Calu3 (cell line): ENCODE measurements at places on chromosomes 4 and X. TPM values are rescaled to one million over a fixed set of nuclear protein-coding genes. Genes with fewer than 3 reads are reported as not detected.

DNA sequence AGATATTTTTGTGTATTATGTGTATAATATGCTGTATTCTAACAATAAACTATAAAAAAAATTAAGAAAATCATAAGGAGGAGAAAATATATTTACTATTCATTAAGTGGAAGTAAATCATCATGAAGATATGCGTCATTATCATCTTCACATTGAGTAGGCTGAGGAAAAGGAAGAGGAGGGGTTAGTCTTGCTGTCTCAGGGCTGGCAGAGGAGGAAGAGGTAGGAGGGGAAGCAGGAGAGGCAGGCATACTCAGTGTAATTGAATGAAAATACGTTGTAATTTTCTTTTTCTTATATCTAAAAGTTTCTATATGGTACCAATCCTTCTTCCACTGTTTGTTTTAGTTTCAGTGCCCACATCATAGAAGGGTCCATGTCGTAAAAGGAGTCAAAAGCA, 9.8 kb upstream of the TMEM185A start:
- H3K4me1 ChIP-seq = no peaks in the 10 kb centered on the region
- no peak overlapping the region for H3K27ac ChIP-seq
- H3K36me3 ChIP-seq = no peaks in the 10 kb centered on the region
- DNase-seq = no peak
- no peak overlapping the region for H3K4me3 ChIP-seq

- peak overlapping the region; percentile 53 for H3K27ac ChIP-seq
- H3K4me3 ChIP-seq = peak overlapping the region; percentile 29
- peaks cover 23% of the 10 kb centered on the region for H3K36me3 ChIP-seq
- H3K4me1 ChIP-seq = peaks cover 49% of the 10 kb centered on the region
- DNase-seq = no peak
These were observed 8.2 kb downstream of the MID1 start for GRCh38 chrX:10612215-10612614.

DNA sequence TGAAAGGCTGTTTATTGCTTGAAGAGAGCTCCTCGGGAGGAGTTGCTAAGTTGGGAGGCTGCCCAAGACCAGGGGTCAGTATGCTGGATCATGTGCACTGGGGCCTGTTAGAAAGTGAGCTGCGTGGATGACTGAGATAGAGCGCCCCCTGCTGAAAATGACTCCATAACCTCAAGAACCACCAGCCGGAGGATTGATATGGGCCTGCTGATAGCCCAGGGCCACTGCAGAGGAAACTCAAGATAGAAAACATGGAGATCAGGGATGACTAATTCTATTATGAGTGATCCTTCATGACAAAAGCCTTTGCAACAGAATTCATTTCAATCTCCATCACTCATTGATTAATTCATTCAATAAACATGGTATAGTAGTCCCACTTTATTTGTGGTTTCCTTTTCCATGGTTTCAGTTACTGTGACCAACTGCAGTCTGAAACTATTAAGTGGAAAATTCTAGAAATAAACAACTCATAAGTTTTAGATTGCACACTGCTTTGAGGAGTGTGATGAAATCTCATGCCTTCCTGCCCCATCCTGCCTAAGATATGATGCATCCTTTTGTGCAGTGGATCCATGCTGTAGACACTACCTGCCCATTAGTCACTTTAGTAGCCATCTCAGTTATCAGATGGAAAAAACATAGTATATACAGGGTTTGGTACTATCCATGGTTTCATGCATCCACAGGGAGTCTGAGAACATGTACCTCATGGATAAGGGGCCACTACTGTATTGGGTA, 126.7 kb upstream of the MBNL3 start:
- H3K4me3 ChIP-seq = no peak overlapping the region
- DNase-seq = peak; percentile 55
- H3K4me1 ChIP-seq = no peaks in the 10 kb centered on the region
- H3K27ac ChIP-seq = no peak overlapping the region
- no peaks in the 10 kb centered on the region for H3K36me3 ChIP-seq

GIMD1 gene
- not detected in 2 replicates for total RNA-seq
